Upper lobe of right lung (tissue), 1 donor: ENCODE measurements at places on chromosomes 13 and 19.

DNA sequence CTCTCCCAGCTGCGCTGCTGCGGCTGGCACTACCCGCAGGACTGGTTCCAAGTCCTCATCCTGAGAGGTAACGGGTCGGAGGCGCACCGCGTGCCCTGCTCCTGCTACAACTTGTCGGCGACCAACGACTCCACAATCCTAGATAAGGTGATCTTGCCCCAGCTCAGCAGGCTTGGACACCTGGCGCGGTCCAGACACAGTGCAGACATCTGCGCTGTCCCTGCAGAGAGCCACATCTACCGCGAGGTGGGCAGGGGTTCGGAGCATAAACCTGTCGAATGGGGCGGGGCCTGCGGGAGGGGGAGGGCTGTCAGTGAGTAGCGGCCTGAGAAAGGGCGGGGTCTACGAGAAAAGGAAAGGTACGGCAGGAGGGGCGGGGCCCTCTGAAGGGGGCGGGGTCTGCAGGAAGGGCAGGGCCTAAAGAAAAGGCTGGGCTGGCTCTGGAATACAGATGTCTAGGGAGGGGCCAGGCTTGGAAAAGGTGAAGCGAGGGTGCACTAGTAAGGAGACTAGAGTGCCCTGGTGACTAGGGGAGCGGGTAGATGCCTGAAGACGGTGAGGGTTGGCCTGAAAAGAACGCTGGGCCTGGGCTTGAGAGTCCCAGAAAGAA, 3.6 kb downstream of the CD37 start:
- DNase-seq, result peak; percentile 95

GRCh38 chr19:50926144-50926543, 14.9 kb upstream of the KLK4 start:
- no peak for DNase-seq

DNA sequence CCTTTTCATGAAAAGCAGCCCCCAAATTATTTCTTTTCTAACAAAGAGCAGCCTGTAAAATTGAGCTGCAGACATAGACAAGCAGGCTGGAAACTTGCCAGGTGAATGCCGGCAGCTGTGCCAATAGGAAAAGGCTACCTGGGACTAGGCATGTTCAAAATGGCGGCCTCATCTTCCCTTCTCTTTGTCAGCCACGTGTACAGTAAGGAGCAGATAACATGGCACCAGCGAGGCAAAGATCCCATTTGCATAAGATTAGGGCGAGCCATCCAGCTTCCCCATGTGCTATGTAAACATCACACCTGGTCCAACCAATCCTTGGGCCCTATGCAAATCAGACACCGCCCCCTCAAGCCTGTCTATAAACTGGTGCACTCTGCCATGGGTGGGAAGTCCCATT, 31.2 kb upstream of the CACNA1A start:
- no peak for DNase-seq

DNA sequence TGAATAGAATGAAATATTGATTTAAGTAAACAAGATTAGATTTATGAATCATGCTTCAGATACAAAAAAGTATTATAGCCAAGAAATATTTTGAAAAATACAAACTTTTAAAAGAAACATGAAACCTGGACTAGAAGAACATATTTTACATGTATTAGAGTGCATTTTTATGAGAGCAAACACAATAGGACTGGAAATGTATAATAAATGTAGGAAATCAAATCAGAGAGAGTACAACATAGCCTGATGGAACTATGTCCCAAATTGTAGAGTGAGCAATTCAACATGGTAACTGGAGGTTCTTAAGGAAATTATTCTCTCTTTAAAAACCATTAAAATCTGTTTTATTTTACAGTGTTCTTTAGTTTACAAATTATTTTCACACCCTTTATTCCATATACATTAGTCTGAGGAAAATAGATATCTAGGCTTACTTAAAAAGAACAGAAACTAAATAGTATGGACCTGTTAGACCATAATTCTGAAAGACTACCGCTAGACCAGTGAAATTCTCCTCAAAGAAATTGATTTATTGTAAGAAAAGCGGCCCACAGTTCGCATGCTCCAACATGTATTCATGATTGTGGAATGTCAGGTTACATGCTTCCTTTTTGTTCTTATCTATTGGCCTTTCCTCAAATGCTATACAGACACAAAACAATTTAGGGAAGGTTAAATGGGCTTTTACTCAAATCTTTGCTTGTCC, 1526.5 kb upstream of the SLC10A2 start:
- no peak for DNase-seq

DNA sequence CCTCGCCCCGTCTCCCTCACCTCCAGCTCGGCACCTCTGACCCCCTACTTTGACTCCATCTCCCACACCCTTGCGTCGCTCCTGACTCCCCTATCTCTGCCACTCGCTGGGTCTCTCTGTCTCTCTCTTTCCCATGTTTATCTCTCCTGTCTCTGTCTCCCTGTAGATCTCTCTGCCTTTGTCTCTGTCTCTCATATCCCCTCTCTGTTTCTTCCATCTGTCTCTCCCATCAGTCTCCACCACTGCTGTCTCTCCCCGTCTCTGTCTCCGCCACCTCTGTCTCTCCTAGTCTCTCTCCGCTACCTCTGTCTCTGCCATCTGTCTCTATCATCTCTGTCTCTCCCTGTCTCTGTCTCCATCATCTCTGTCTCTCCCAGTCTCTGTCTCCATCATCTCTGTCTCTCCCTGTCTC, 12.4 kb upstream of the BBC3 start:
- DNase-seq, result no peak

GRCh38 chr19:13044231-13044836, 49.1 kb downstream of the NFIX start:
- no peak for DNase-seq

- no peak for DNase-seq
Measured at GRCh38 chr19:41886761-41887710, 4.1 kb downstream of the ARHGEF1 start.

DNA sequence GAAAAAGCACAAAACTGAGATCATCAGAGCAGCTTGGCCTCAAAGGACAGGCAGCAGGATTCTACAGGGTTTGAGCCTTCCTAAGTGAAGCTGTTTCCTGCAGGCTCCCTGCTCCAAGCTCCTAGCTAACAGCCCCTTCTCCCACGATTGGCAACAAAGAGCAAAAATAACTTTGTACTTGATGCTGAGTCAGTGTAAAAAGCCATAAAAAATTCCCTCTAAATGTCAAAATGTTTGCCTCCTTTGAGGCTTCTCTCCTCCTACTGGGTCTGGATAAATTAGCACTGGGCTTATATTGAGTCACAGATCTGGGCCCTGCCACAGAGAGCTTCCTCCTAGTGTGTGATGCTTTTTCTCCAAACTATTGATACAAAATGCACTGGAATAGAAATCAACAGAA, 153.3 kb downstream of the TNFRSF19 start:
- no peak for DNase-seq

GRCh38 chr19:1968279-1969175, 27.6 kb downstream of the CSNK1G2 start:
- no peak for DNase-seq

DNA sequence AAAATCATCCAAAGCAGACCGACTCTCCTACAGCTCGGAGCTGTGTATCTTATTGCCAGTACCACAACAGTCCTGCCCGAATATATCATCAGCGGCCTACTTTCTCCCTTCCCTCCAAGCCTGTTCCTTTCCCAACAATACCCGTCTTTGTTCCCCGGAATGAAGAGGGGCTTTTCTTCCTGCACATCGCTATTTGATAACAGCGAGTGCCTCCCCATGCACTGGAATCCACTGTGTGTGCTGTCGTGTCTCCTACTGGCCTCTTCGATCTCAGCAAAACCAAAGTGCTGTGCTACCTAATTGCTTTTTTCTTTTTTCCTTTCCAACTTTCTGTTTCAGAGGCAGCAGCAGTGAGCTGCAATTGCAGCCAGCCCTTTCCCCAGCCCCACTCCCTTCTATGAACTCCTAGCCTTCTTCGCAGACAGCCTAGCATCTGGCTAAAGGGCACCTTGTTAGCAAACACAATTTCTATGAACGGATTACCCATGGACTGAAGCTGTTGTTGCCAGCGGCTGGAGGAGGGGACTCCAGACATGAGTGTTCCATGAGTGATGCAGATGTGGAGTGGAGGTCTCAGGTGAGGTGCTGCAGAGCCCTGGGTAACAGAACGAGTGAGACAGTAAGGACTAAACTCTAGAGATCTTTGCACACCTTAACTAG, 43.4 kb downstream of the EFNB2 start:
- DNase-seq, result no peak

DNA sequence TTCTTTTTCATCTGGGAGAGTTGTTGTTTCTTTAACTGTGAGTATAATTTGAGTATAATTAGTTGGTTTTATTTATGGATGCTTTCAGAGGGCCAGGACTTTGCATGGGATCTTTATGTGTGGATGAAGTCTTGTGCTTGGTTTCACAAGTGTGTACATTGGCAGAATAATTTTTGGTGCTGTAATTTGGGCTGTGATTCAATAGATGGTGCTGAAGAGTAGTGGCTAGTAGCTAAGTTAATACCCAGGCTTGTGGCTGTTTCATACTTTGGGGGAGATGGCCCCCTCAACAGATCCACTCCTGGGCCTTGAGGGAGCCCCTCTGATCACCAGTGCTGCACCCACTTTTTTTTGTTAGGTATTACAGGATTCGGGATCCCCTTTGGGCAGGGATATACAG, 1142.4 kb downstream of the SLITRK1 start:
- no peak for DNase-seq

- DNase-seq, result no peak
Measured at GRCh38 chr19:33445442-33446329, 72.2 kb downstream of the CEBPG start.

GRCh38 chr13:25587326-25587980, 215.7 kb downstream of the ATP8A2 start:
- no peak for DNase-seq

DNA sequence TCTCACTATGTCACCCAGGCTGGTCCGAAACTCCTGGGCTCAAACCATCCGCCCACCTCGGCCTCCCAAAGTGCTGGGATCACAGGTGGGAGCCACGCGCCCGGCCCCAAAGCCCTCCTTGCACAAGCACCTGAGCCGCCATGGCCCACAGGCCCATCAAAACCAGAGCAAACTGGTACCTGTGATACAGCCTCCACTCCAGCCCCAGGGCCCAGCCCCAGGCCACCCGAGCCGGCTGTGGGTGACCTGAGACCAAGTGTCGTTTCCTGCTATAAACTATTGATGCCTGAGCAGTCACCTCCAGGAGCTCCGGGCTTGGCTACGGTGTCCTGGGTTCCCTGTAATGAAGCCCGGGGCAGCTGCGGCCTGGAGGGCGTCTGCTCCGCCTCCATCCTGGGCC, 9.7 kb upstream of the PTBP1 start:
- DNase-seq, result no peak

DNA sequence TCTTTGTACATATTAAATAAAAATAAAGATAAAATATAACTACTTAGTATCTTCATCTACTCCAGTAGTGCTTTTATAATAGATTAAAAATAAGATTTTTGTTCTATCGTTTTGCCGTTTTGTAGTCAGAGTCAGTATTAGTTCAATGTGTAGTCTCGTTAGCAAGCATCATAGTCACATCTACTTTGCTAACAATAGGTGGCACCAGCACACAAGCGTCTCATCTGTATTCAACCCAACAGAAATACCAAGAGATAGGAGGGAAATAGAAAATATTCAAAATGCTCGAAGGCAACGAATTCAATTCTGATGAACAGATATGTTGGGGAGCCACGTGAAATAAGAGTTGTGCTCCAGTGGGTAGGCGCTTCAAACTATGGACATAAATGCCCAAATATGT, 21.4 kb upstream of the MICU2 start:
- no peak for DNase-seq

DNA sequence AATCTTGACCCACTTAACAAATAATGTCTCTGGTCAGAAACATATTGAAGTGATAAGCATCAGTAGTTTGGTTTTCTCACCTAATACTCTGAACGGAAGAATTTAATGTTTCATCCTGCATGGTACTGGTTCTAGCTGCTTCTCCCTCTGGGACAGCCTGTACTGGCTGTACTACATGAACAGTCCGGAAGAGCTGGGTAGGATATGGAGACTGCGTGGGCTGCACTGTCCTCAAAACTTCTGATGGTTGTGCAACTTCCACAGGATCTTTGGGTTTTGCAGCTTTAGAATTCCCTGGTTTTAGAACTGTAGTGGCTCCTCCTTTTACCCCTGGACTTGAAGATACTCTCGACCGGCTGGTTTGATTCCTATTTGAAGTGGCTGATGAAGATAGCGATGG, 78.3 kb downstream of the ELF1 start:
- DNase-seq, result no peak

- DNase-seq, result no peak
Measured at GRCh38 chr13:98405107-98405571, 171.8 kb downstream of the STK24 start.

GRCh38 chr19:38551450-38551813, 66.3 kb downstream of the MAP4K1 start:
- DNase-seq, result no peak

DNA sequence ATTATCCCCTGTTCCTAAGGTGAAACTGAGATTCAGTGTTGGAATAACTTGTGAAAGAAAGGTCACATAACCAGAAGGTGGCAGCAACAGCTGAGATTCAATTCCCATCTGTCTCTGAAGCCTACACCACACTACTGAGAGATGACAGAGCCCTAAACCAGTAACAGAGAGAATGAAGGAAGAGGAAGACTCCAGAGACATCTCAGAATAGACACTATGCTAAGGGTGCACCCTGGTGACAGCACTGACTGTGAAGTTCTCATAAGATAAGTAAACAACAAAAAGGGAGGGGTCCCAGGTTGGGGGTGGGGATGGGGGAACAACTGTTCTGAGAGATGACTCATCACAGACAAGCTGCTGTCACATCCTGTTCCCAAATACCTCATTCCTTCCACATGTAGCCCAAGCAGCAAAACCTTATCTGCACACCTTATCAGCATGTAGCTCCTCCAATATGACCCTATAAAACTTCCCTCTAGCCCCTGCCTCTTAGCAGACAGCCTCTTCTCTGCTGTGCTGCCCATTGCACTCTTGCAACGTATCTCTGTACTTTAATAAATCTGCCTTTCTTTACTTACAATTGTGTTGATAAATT, 46.5 kb downstream of the UTP14C start:
- DNase-seq, result no peak

DNA sequence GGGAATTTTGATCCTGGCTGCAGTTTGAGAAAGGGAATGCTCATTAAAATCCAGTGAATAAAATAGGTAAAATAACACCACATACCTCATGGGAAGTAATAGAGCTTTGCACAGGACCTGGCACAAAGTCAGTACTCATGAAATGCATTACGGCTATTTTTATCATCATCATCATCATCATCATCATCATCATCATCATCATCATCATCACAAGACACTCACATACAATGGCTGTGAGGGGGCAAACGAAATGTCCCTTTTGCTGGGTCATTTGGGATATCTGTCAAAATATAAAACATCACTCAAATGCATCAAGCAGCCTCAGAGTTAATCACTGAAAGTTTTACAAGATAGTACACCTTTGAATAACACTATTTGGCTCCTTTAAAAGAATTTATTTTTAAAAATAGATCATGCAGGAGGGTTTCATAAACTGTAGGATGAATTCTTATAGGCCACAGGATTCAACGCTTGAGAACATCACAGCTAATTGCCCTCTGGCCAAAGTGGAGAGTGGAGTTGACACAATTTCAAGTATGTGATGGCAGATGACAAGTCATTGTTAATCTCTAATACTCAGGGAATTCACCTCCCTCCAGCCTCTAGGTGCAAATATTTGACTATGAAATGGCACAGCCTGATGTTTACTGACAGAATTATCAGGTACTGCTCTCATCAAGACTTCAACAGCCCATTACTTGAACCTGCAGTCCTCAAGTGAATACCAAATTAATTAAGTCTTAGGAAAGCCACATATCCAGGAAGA, 14.2 kb upstream of the ZNF599 start:
- DNase-seq, result no peak
